ENCODE measurements at places on chromosomes 2 and 18.

DNA sequence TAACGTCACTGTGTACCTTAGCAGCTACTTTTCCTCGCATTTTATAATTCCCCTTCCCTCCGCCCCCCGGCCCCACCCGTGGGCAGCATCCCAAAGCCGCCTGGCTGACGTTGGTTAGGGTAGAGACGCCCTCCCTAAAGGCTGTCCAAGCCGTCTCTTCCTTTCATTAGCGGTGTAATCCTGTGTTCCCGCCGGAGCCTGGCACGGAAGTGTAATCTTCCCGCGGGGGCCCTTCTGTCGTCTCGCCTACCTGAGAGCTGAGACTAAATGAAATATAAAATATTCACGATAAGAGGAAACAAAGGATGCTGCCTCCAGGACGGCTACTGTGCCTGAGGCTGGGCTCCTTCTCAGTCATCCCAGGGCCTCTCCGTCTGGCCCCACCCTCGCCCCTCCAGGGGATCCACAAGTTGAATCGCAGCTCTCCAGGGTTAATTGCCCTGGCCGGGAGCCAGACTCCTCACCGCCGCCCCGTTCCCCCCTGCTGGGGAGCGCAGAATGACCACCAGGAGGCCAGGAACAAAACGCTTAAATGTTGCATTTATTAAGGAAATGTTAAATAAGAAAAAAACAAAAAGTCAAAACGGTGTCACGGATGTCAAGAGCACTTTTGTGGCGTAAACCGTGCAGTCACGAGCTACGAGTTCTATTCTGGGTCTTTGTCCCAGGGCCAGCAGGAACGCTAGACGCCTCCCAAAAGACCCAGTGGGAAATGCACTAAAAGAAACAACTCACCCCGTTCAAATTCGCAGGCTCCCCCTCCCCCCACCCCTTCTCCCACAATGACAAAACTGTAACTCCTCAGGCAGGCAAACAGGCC, 1.5 kb downstream of the RPRM start:
- no peak for DNase-seq

- DNase-seq: no peak
Measured at GRCh38 chr2:113973810-113974209, 83.9 kb downstream of the ACTR3 start.

- no peak for DNase-seq
Measured at GRCh38 chr2:112542984-112543661, 858 bp downstream of the POLR1B start.

- no peak for DNase-seq
Measured at GRCh38 chr2:219661197-219661954, 33.9 kb downstream of the SLC4A3 start.

- DNase-seq: no peak
Measured at GRCh38 chr18:59619816-59620215, 77.4 kb downstream of the CCBE1 start.

GRCh38 chr2:8422450-8422800, 259.4 kb upstream of the ID2 start:
- DNase-seq: no peak

DNA sequence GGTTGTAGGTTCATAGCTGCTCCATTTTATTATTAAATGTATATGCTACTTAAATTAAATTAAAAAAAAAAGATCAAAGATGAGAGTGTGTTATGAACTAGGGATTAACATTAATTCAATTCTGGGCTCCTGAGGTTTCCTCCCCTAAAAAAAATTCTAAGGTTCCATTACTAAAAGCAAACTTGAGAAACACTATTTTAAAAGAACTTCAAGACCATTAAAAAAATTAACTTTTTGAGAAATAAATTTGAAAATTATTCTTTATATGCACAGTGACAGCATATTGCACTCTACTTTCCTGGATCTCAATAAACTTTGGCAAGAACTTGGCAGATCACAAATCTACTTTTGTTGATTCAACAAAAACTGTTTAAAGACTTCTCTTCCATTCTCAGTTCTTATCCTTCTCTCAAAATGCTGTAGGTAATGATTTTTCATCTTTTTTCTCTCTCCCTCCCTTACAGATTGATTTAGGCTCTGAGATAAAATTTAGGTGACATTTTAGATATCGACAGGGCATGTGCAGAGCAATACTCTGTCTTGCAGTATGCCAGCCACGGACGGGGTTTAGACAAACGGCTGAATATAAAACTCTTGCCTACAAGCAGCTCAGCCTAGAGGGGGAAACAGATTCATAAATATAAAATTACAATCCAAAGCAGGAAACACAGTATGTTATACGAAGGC, 592 bp upstream of the MARS2 start:
- DNase-seq: no peak

GRCh38 chr2:119545754-119546446, 1.7 kb downstream of the CFAP221 start:
- DNase-seq: no peak

DNA sequence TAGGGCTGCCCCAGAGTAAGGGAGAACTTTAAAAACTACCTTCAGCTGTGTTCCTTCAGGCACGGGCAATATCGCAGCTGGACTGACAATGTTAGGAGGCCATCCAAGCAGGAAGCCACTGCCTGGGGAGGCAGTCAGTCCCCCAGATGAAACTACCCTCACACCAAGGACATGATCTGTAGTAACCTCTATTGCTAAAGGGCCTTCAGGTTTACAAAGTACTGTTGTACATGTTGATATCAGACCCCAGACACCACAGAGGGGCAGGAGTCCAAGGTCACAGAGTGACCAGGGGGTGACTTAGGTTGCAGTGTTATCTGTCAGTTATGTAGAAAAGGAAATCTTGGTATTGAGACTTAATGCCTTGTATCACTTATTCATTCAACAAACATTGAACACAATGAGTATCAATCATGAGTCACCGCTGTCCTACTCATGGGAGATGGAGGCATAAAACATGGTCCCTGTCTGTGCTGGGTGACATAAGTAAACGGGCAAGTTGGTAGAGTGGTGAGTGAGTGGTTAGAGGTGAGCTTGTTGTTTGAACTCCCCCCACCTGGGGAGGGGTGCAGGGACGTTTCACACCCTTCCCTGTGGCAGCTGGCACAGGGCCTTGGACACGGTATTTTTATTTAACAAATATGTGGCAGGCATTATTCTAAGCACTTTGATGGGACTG, 7.1 kb downstream of the CABLES1 start:
- DNase-seq: no peak

- no peak for DNase-seq
Measured at GRCh38 chr2:233112329-233112728, 52.2 kb downstream of the INPP5D start.

GRCh38 chr2:171553858-171554257, 31.6 kb downstream of the CYBRD1 start:
- DNase-seq: no peak

- no peak for DNase-seq
Measured at GRCh38 chr2:27728081-27728858, 43.2 kb upstream of the MRPL33 start.

DNA sequence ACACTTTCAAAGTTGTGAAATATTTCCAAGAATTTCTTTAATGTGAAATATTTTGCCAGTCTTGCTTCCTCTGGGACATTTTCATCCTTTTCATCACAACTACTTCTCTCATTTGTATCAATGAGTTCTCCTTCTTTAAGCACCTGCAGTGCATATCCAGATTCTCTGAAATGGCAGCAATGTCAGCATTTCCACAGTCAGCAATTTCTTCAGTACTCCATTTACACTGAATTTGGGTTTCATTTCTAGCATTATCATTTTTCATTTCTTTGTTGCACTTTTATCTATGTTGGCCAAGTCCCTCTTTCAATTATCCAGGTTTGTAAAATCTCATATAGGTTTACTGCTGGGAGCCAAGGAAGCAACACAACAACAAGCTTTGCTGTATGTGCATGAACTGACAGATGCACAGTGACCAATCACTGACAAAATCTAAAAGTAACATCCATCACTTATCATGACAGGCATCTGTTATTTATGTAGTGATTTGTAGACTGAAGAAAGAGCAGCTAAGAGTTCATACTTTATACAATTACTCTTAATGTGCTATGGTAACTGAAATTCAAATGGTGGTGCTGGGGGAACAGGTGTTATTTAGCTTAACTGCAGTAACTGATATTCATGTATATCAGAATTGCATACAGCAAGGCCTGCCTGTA, 43.9 kb downstream of the SS18 start:
- no peak for DNase-seq

Data from SW 1271 (cell line).